ENCODE measurements at places on chromosomes 1 and 21.

- no peak for DNase-seq
These were observed 31.9 kb upstream of the SLC19A1 start for GRCh38 chr21:45574081-45574501.

DNA sequence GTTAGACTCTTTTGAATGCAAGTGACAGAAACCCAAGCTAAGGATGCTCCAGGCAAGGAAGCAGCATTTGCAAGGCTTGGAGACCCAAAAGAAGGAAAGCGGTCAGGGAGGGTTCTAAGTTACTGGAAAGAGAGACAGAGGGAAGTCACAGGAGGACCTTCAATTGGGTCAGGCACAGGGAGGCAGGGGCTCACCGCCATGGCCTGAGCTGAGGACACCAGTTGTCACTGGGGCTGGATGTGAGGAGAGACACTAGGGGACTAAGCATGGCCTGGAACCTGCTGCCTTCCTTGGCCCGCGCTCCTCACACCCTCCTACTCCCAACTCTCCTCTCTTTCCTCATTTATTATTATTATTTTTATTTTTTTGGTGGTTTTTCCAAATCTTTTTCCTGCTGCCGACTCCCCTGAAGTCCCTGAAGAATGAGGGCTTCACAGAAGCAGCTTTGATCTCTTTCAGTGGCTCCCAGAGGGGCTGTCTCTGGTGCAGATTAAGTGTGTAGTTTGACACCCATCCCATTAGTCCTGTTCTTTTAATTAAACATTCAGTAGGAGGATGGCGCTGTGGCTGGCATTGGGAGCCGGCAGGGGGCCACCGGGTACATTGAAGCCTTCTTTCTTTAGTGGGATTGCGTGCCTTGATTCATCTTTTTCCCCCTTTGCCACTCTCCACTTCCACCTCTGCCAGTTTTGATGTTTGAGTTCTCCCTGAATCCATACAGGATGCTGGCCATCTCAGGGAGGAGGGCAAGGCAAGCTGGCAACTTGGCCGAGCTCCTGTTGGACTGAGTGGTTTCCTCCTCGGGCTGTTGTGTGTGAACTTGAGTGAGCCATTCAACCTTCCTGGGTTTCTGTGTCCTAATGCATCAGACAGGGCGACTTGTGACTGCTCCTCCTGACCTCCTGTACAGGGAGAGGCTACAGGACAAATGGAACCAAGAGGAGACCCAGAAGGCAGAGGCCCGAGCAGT, 59.3 kb downstream of the MDM4 start:
- no peak for DNase-seq

DNA sequence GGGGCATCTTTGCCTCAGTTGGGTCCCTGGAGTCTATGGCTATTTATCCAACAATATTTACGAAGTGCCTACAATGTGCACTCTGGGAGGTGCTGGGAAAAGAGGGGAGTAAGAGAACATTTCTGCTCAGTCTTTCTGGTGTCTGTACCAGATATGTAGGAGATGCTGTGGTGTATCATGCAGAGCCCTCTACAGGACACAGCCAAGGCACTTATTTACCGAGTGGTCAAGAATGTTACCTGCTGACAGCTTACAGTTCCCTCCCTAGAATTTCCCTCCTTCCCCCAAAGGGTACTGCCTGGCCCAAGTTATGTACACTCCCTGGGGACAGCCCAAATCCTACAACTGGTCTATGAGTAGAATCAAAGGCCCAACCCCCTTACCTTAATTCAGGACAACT, 177.7 kb downstream of the C1orf94 start:
- DNase-seq = no peak

- no peak for DNase-seq
These were observed 2.6 kb upstream of the CSTB start for GRCh38 chr21:43778469-43779335.

GRCh38 chr1:207059881-207060280, 6.8 kb downstream of the PFKFB2 start:
- no peak for DNase-seq

DNA sequence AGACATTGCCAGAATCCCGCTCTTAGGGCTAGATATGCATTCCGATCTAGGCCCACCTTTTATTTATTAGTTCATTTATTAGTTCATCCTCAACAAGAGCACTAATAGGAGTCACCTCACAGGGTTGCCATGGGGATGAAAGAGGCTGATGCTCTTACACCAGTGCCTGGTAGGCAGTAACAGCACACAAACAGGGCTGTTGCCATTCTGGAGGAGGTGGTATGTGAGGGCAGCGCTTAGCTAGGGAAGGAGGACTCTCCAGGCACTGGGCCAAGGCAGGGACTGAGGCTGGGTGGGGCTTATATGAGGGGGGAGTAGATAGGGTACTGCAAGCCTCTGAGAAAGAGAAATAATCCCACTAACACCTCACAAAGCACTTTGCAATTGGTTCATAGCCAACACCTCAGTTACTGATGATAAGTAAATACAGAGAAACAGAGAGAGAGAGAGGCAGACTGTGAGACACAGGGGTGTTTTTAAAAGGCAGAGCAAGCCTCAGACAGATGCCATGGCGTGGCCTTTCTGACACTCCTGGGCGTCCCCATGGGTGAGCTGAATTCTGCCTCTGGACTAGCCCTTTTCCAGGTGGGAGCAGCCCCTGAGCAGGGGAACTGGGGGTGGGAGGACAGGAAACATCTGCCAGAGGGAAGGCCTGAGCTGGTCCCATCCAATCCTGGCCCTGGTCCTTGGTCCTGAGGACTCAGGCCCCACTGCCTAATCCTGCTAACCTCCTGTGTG, 5.9 kb downstream of the FCGR2A start:
- no peak for DNase-seq

DNA sequence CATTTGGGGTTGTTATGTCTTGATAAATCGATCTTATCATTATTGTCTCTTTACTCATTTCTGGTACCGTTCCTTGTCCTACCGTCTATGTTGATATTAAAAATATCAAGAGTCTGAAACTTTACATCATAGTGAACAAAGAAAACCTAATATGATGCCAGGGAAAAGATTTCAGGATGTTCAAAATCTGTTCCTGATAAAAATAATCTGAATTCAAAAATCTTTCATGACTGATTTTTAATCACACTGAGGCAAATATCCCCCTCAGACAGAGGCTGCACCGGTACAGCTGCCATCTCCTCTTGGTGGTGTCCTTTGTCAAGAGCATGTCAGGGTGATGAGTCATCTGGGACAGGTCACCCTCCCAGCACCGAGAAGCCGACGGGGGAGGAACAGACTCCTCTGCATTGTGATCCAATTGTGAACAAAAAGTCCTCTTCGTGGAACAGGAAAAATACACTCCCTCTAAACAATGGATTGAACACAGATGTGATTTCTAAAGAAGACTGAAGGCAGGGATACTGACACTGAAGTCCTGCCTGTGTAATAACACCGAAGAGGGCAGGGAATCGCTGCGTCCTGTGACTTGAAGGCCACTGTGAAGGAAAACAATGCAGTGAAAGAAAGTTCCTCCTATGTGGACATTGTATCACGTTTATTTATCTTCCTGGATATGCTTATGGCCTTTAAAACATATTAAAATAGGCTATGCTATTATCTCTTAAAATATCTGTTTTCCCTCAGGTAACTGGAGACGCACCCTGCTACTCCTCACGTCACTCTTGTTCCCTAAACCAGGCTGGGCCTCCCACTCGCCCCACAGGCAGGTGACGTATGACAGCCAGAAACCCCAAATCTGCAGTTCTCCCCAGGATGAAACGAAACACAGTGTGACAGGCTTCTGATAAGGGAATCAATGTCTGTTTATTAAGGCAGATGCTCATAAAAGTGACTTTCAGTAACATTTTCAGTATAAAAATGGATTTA, 4.3 kb upstream of the SPATC1L start:
- peak; percentile 46 for DNase-seq

DNA sequence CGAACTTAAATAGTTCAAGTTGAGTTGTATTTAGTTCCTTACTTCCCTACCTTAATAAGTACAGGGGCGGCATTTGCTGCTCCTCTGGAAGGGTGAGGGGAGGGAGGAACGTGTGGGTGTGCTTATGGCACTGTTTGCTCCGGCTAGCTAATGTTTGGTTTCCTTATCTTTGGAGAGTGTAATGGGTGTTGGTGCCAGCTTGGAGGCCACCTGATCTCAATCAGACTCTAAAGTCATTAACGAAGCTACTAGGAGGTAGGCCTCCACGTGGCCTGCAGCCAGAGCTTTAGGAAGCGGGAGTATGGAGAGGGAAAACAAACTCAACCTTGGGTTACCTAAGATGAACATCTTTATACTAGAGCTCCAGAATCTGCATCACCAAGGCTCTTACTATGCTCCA, 43.0 kb upstream of the RAP1A start:
- no peak for DNase-seq

DNA sequence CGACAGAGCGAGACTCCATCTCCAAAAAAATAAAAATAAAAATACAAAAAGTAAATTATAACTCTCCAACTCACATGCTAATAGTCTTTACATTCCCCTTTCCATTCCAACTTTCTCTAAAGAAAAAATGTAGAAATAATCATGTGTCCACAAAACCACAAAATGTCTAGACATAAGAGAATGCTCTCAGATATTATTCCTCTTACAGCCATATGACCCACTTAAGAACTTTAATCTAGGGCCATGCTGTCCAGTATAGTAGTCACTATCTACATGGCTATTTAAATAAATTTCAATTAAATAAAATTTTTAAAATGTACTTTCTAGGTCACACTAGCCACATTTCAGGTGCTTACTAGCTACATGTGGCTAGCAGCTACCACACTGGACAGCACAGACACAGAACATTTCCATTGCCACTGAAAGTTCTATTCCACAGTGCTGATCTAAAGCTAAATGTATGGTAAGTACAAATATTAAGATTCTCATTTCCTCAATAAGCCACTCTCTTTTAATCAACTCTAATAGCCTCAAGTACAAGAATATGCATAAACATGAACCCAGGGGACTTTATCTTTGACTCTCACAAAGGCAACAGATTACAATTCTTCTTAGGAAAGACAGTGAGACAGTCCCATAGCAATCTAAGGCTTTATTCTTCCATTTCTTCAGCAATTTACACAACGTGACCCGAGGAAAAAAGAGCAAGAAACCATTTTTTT, 138.6 kb downstream of the RERE start:
- no peak for DNase-seq

DNA sequence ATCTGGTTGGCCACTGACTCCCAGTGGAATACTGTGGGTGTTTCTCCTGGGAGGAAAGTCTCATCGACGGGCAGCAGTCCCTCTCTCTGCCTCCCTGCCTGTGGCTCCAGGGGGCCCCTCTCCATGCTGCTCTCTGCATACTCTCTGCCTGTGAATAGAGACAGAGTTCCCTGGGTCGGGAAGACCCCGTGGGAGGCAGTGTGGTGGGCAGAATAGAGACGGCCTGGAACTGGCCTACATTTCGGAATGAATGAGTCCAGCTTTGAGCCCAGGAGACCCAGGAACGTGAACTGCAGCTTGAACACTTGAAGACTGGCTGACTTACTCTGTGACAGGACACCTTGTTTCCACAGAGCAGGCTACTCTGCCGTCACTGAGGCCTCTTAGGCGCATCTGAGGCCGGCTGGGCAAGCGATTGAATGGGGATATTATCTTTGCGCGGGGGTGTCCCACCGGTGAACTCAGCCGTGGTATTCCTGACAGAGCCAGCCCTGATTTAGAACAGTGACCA, 64.0 kb downstream of the KIF21B start:
- no peak for DNase-seq

GRCh38 chr1:225877580-225877979, 4.6 kb downstream of the TMEM63A start:
- DNase-seq = no peak

DNA sequence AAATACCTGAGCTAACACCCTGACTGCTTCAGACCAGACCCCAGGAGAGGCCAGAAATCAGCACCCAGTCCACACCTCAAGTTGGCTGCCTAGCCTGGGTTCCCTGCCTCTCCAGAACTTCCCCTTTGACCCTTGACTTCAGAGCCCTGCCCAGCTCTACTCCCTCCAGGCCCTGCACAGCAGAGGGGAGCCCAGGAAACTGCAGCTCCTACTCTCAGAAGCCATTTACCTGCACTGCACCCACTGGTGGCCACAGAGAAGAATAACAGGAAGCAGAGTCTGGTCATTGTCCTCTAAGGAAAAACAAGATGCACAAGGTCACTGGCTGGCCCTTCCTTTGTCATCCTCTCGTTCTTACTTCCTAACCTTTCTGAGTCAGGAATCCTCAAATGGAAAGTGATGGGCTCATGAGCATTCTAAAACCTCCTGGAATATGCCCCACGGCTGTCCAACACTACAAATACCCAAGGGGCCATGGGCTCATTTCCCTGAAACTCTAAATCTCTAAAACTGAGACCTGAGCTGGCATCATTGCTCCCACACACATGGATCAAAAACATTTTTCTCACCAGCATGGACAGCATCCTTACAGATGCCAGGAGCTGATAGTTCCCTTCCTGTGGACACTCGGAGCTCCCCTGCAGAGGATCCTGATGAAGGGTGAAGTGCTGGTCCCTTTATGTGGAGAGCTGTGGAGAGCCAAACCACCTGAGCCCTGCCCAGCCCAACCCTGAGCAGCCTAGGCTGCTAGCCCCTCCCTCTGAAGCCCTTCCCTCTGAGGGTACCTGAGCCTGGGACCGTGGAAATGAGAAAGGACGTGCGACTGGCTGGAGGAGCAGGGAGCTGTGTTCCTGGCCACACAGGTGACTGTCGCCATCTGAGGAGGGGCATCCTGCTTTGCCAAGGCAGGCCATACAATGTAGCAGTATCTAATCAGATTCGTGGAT, at the start of gene ITLN2:
Gene ITLN2 (minus strand): TSS at position 652 of the 947 bp plus-strand sequence. CDS start 68 bp downstream, at position 584.
- DNase-seq = peak; percentile 29

- DNase-seq = no peak
These were observed 392.1 kb downstream of the KIF26B start for GRCh38 chr1:245546875-245547274.

DNA sequence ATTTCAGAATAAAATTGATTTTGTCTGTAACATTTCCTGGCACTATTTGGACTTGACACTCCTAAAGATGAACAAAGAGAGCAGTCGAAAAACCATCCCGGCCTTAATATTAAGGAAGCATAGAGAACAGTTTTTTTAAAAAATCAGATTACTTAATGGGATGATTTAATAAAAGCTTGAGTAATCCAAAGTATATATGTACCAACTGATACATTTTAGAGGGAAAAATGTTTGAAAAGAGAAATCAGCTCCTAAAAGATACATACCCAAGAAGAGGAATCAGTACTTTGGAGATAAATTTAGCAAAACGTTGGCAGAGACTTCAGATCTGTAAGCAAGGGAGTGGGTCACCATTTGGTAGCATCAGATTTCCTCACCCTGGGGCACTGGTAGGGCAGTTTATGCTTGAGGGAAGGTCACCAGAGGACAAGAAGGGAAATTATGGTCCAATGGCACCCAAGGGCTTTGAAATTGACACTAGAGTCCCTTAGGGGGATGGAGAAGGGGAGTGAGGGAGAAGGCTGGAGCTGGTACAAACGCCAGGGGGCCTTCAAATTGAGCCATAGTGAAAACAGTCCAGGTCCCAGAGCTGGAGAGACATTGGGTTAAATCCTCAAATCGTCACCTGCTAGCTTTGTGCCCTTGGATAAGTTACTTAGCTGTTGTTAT, 5.9 kb downstream of the SLAMF7 start:
- DNase-seq = no peak

- DNase-seq = no peak
These were observed 69.8 kb downstream of the SLC35A3 start for GRCh38 chr1:100039591-100039990.

GRCh38 chr21:16076465-16076864, 346.7 kb downstream of the USP25 start:
- DNase-seq = no peak

GRCh38 chr21:33330726-33331125, 6.0 kb downstream of the IFNAR1 start:
- no peak for DNase-seq

- no peak for DNase-seq
These were observed 294.7 kb upstream of the POGK start for GRCh38 chr1:166544561-166544960.

Data from renal cortex interstitium (tissue), 15 donors.